Thoracic aorta (tissue), 2 donors: ENCODE measurements at places on chromosomes 7 and 10.

DNA sequence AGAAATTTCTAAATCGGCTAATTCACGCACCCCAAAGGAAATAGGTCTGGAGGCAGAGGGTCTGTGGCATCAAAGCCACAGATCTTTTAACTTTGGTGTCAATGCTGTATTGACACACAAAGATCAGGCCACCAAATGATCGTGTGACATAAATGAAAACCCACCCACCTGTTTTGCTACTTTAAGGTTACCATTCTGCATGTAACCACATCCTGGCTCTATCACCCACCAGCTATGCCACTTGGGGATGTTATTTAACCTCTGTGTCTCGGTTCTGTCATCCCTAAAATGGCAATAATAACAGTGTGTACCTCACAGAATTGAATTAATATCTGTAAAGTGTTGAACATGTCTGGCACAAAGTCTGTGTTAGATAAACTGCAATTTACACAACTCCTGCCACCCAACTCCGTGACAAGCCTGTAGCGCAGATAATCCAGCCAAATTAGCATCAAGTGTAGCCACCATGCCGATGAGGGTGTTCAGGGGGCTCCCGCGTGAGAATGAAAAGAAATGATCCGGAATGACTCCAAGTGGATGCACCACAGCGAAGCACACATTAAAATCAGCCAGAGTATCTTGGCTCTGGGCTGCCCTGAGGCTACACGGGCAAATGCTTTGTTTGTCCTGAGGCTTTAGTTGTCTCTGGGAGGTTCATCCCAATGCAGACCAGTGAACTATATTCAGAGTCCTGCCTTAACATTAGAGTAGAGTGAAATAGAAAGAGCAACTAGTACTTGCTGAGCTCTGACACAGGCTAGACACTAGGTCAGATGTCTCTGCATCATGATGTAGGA lies 158.4 kb upstream of the NEBL start:
- DNase-seq: no peak

DNA sequence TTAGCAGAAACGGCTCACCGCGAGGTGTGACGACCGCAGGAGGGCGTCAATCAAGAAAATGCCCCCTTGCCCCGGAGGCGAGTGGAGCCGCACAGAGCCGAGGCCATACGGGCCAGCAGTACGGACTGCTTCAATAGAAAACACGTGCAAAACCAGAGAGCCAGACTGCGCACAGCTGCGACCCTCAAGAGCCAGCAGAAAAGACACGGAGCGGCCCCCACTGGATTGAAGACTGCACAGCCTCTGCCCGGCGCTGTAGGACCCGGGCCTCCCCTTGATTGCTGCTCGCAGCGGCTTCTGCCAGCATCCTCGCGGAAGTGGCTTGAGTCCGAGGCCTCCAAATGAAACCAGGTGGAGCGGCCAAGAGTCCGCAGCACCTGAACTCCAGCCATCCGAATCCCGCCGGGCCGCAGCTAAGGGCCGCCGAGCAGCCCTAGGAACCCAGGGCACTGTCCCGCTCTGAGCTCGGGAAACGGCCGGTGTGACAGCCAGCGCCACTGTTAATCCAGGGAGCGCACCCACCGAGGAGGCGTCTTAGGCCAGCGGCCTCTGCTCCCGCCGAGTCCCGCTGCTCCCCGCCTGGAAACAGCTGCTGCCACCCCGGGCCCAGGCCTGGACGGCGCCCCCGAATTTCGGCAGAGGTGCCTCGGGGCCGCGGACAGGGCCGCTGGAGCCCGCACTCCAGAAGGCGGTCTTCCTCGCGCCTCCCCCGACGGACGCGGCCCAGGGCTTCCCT lies 660 bp upstream of the HHEX start:
- no peak for DNase-seq

DNA sequence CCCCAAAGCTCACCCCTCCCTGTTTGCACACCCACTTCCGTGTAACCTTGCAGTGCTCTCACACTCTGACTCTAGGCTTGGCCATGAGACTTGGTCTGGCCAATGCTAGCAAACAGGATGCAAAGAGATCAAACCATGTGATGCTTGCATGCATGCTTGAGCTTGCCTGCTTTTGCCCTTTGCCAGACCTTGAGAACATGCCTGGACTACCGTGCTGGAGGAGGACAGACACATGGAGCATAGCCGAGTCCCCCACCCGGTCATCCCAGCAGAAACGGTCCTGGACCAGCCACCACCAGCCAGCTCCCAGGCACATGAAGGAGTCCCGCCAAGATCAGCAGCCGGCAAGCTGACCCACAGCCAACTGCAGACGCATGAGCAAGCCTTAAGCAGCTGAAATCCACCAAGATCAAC lies 23.4 kb downstream of the PYROXD2 start:
- no peak for DNase-seq

DNA sequence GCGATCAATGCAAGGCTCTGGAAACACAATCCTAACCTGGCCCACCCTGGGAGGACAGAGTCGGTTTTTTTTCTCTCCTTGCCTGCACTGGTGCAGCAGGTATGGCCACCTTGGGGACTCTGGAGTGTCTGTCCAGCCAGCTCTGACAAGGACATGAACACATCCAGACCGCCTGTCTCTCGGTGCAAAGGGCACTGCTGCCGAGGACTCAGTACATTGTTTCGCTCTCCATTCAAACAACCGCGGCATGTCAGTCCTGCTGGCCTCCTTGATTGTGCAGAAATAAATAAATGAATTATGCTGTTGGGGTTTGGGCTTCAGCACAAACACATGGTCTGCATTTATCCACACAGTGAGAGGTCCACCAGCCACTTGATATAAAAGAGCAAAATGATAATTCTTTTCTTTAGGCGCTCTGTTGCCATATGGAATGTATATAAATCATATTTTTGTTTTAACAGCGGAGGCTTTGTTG lies 565.2 kb downstream of the KCNMA1 start:
- DNase-seq: no peak

- DNase-seq: no peak
These were observed 119.5 kb downstream of the APBB1IP start for GRCh38 chr10:26557641-26558014.

DNA sequence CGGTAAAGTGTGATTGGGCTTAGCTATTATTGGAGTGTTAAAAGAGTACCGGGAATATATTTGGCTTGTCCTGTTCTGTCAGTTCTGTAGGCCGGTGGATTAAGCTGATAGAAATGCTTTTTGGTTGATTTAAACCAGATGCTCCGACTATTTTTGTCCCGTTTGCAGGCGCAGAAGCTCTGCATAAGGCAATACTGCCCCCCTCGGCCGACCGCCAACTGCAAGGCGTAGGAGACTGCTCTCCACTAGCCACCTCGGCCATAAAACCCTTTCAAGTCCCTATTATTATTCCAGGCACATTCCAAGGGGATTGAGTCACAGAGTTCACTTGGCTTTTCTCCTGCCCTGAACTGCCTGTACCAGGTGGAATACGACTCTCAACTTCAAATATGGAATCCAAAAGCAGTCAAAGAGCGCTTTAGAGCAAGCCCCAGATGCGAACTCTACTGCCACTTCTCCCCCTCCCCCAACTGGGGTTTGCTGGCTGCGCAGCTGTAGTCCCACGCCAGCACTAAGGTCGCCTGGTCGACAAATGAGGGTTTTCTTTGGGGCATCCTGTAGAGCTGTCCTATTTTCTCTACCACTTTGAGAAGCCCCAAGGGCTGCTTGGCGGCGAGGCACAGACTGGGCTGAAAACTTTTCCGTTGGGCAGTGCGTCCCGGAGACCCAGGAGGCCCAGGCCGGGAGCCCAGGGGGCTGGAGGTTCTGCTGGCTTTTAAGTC lies 108.3 kb downstream of the REEP3 start:
- DNase-seq: peak; percentile 90

GRCh38 chr10:128160297-128160711 lies 34.1 kb upstream of the MKI67 start:
- no peak for DNase-seq

- DNase-seq: no peak
These were observed 162.4 kb downstream of the AGMO start for GRCh38 chr7:15399441-15399840.

DNA sequence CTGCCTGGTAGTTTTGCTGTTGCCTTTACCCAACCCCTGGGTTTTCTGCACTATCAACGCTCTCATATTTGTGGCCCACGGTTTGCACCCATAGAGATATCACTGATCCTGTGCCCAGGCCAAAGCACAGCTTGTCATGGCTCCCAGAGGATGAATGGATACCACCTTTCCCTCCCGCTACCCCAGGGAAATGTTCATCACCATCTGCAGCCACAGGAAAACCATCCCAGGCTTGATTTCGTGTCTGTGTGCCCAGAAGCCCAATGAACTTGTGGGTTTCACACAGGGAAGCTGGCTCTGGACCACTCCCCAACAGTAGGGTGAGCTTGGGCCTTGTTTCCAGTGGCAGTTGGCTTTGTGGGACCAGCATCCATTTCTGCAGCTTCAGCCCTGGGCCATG lies 143.1 kb upstream of the GDF10 start:
- no peak for DNase-seq

GRCh38 chr7:141586878-141587277 lies 35.7 kb downstream of the AGK start:
- no peak for DNase-seq

GRCh38 chr10:17454161-17455014 lies at the start of gene ST8SIA6:
Gene ST8SIA6, minus strand, starts transcription at chr10:17454595. Its CDS starts 340 bp downstream, at chr10:17454255.
- no peak for DNase-seq

- no peak for DNase-seq
These were observed 89.0 kb upstream of the STEAP4 start for GRCh38 chr7:88395715-88396114.

DNA sequence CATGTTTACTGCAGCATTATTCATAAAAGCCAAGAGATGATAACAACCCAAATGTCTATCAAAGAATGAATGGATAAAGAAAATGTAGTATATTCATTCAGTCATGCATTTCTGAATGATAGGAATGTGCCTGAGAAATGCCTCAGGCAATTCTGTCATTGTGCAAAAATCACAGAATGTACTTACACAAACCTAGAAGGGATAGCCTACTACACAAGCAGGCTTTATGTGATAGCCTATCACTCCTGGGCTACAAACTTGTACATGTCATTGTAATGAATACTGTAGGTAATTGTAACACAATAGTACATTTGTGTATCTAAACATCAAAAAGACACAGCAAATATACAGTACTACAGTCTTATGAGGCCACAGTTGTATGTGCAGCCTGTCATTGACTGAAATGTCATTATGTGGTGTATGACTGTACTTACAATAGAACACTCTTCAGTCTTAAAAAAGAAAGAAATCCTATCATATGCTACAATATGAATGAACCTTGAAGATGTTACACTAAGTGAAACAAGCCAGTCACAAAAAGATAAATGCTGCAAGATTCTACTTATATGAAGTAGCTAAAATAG lies 141.8 kb upstream of the GPR22 start:
- DNase-seq: no peak

DNA sequence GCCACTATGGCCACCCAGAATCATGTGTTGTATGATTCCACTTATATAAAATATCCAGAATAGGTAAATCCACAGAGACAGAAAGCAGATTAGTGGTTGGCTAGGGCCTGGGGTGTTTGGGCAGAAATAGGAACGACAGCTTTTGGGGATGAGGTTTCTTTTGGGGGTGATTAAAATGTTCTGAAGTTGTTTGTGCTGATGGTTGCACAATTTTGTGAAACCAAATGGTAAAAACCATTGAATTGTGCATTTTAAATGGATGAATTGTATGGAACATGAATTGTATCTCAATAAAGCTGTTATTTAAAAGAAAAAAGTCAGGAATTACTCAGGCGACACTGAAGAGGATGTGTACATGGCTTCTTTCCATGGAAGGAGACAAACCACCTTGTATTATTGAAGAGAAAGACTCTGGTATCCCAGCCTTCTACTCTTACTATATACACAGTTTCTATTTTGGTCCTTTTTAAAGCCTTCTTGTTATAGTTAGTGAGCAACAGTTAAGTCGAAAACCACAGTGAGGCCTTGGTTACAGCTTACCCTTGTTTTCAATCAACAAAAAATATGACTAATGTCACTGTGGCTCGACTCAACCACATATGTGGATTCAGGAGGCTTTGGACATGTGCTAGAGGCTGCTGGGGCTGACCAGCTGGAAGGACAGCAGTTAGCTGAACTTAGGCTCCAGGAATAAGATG lies 57.1 kb upstream of the KMT2E start:
- no peak for DNase-seq

DNA sequence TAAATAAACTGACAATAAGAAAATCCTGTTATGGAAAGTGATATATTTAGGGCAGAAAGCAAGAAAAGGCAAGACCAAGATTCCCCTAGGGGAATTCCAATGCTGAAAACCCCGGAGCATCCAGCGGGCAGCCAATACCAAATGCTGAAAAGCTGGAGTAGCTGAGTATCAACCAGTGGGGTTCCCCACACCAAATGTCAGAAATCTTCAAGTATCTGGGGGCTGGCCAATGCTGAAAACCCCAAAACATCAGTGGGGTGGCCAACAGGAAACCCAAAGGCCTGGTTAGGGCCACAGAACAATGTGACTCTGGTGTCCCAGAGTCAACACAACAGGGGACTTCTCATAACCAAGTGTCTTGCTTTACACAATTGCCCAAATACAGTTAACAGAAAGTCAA lies 271.8 kb upstream of the CACNA2D1 start:
- DNase-seq: no peak
